ENCODE measurements at places on chromosomes 5 and 9.

- no peak for DNase-seq
Observed at GRCh38 chr5:113201715-113202114, 225.1 kb downstream of the DCP2 start.

DNA sequence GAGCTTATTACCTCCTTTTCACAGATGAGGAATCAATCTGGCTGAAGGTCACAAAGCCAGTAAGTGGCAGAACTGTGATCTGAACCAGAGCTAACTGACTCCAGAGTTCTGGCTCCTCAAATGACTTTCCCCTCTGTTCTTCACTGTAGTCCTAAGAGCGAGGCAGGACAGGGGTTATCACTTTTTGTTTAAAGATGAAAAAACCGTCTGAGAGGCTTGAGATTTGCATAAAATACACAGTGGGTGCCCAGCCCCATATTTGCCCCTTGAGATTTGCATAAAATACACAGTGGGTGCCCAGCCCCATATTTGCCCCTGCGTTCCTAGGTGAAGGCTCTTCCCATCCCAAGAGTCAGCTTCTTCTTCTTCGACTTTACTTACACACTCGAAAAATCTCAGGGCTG is 667 bp downstream of the FBXO10 start:
- no peak for DNase-seq

DNA sequence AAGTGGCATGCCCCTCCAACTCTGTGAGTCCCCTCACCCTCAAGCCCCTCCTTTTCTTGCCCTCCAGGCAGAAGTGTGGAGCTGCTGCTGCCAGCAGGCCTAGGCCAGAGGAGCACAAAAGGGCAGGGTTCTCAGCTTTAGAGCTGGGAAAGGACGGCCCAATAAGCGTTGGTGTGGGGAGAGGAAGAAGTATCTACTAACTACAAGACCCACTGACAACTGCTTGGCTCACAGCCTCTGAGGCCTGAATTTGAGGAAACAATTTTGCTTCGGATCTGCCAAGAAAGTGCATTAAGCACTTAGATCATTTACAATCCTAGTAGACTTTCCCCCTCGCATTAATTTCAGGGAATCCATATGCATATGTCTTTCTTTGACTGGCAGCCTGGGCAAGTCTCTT is 179.4 kb downstream of the SNX18 start:
- no peak for DNase-seq

DNA sequence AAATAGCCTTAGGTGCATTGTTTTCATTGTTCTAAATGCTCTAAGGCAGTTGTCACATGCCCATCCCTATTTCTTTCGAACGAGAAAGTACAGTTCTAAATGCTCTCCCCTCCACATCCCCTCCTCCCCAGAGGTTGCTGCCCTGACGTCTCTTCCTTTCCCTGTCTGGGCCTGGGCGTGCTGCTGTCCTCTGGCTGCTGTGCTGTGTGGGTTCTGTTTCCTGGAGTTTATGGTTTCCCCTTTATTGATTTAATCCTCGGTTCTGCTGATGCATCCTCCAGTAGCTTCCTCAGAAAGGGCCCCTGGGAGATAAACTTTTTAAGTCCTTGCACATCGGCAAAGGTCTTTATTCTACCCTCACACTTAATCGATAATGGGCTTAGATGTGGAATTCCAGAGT is 48.8 kb downstream of the MVB12B start:
- DNase-seq: peak; percentile 45

GRCh38 chr5:171573451-171574225 is 154.2 kb downstream of the FGF18 start:
- DNase-seq: no peak

DNA sequence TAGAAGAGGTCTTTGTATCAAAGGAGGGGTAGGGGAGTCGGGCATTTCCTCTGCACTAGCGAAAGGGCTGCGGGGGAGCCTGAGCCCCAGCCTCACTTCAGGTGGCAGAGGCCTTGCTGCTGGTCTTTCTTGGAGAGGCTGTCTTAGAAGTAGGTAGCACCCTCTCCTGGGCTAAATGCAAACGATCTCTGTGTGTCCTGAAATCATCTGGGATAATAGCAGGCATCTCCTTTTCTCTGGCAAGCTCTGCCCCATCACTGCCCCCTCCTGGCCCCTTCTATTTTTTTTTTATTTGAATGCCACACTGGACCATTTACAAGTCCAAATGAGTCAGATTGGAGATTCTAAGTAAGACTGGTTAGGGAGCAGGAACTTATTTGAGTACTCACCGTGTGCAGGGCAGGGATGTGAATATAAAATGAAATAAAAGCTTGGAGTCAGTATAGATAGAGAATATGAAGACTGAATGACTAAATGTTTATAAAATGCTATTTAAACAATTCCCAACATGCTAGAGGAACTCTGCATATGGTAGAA is 137.1 kb downstream of the FGF1 start:
- peak; percentile 80 for DNase-seq

DNA sequence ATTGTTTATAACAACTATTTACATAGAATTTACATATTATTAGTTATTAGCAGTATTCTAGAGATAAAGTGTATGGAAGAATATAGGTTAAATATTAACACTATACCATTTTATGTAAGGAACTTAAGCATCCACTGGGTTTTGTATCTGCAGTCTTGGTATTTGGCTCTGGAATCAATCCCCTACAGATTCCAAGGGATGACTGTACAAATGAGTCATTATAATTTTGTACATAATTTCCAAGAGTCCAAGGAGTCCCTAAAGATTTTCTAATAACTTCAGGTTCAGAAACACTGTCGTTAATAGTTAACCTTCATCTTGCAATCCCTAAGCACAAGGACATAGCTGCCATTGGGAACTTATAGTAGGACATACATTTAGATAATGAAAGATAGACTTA is 254.8 kb upstream of the PDE4D start:
- DNase-seq: no peak

GRCh38 chr9:7094052-7094451 is 336.3 kb downstream of the KDM4C start:
- peak; percentile 21 for DNase-seq

- no peak for DNase-seq
Observed at GRCh38 chr9:115359017-115359780, 241.2 kb upstream of the TNC start.

DNA sequence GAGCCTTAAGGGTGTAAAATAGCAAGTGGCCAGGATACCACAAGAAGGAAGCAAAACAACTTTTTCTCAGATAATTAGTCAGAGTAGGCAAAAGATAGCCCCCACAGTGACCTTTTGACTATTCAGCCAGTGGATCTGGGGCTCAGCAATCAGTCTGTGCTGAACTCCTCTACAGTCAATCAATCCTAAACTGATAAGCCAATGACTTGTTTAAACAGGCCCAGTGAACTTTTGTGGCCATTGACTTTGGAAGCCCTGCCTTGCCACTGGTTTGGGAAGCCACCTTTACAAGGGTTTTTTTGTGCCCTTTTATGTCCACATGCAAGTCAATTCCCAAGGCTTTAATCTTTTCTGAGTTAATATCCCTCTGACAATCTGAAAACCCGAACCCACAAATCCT is 1565.0 kb upstream of the WWC1 start:
- DNase-seq: no peak

- no peak for DNase-seq
Observed at GRCh38 chr9:136984464-136985026, 1.8 kb downstream of the LCNL1 start.

DNA sequence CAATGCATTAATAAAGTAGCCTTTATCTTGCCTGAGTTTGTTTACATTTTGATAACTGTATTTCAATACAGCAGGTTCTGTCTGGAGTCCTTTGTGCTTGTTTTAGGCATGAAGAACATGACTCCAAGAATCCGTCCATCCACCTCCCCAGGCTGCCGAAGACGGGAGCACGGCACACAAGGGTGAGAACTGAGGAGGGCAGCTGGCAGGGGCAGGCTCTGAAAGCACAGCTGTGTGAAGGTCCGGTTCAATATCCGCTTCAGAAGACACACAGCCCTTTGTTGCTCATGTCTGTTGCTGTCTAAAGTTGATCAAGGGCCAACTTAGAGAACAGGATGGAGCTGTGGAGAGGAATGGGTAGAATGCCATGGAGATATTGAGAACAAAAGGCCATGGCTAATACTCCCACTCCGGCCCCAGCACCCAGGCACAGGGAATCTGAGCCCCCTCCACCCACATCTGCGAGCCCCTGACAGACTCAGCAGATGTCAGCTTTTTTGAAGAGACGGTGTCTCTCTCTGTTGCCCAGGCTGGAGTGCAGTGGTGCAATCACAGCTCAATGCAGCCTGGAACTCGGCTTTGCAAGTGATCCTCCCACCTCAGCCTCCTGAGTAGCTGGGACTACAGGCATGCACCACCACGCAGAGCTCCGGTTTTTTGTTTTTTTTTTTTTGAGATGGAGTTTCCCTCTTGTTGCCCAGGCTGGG is 58.5 kb upstream of the GNE start:
- DNase-seq: no peak

DNA sequence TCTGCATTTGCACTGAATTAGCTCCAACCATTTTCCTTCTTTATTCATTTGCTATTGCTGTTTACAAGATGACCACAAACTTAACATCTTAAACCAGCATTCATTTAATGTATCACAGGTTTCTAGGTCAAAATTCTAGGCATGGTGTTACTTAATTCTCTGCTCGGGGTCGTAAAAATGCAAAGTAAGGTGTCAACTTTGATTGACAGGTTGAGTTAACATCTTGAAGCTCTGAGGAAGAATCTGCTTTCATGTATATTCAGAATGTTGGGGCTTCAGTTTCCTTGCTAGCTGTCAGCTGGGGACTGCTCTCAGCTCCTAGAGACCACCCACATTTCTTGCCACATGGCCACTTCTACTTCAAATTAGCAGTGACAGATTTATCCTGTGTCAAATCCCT is 348.7 kb upstream of the GRIN3A start:
- no peak for DNase-seq

GRCh38 chr5:58275516-58275915 is 184.4 kb downstream of the PLK2 start:
- DNase-seq: no peak

- no peak for DNase-seq
Observed at GRCh38 chr9:136684799-136685198, 2.5 kb downstream of the AGPAT2 start.

GRCh38 chr5:59317023-59317773 is 576.3 kb downstream of the PDE4D start:
- DNase-seq: peak; percentile 63

- DNase-seq: no peak
Observed at GRCh38 chr5:150665044-150665443, 4.0 kb downstream of the MYOZ3 start.

GRCh38 chr5:62068554-62068953 is 237.5 kb upstream of the KIF2A start:
- DNase-seq: no peak

GRCh38 chr9:116342061-116342460 is 188.5 kb downstream of the PAPPA start:
- no peak for DNase-seq

GRCh38 chr5:68251804-68252522 is 36.4 kb downstream of the PIK3R1 start:
- no peak for DNase-seq

GRCh38 chr5:132462856-132463745 is 27.5 kb downstream of the IRF1 start:
- DNase-seq: no peak

DNA sequence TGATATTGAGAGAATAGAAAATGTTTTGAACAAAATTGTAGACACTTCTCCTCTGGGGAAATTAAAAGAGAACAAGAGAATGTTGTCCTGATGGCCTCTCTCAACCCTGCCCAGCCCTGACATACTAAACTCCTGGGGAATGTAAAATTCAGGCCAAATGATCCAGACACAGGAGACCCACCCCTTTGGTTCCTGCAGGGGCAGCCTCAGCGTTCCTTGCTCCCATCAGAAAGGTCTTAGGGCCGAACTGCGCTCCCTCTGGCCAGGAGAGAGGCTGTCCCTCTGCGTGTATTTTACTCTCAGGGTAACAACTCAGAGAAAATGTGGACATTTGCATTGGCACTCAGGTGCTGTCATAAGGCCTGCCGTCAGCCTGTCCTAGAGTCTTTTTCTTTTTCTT is 616.3 kb upstream of the KLF4 start:
- DNase-seq: no peak

DNA sequence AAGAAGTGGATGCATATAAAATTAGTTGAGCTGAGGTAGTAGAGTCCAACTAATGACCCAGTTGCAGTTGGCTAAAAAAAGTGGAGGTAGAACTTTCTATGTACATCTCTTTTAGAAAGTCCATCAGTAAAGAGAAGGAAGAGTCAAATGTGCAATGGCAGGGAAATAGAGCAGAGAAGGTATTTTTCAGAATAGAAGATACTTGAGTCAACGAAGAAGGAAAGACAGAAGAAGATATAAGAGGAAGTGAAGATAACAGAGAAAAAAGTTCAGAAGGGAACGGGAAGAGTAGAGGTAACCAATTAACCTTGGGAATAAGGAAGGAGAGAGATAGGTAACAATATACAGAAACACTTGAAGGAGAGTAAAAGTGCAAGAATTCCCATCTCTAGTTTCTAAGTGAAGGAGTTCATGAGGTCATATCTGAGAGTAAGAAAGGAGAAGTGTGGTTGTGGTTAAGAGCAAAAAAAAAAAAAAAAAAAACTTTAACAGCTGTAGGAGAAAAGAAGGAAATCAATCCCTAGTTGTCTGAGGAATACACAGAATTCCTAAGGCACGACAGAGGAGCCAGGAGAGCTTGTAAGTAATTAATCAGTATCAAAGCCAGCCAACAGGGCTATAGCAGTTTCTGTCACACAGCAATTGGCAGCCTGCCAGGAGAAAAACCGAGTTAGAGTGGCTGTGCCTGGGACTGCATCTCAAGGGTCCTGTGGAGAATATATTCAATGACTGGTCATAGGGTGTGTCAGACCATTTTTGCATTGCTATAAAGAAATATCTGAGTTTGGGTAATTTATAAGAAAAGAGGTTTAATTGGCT is 61.0 kb downstream of the ARL15 start:
- peak; percentile 64 for DNase-seq

GRCh38 chr9:14317667-14318320 is 3.9 kb upstream of the NFIB start:
- DNase-seq: no peak

DNA sequence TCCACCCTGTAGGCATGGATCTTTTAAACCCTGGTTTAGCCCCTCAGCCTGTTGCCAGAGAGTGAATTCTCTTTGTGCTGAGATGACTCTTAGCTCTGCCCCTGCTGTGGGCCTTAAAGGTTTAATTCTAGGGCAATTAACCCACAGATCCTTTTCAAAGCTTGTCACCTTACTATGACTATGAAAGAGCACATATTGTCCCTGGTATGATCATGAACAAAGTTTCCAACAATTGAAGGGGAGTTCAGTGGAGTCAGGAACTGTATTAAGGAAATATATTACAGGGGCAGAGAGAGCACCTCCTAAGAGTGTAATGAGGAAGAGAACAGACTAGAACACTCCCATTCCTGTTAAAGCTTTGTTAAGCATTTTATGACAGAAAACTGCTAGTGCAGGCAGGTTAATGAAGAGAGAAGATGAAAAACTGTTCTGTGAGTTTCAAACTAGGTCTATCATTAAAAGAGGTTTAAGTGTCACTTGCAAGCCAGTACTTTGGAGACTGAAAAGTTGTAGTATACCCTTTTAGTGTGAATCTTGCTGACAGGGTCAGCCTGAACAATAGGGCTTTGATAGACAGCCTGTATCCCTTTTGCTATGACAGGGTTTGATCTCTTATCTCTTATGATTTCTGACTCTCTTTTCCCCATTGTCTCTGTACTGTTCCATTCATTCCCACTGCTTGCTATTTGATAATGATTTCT is 104.2 kb upstream of the ELL2 start:
- DNase-seq: no peak

- no peak for DNase-seq
Observed at GRCh38 chr9:13111778-13112177, 167.7 kb downstream of the MPDZ start.

All from BE2C (cell line).